ENCODE measurements at places on chromosomes 16 and 17. TPM values are rescaled to one million over a fixed set of nuclear protein-coding genes. Genes with fewer than 3 reads are reported as not detected.

The PPP1R27 gene
- not detected for total RNA-seq

The MT2A gene
- total RNA-seq, result 137 TPM

The PSMC3IP gene
- 0.79 TPM for total RNA-seq

The SPAG9 gene
- total RNA-seq, result 106 TPM

The BCAR1 gene
- 24.2 TPM for total RNA-seq

The CCL23 gene
- 3.9 TPM for total RNA-seq

The RNF151 gene
- not detected for total RNA-seq

- DNase-seq, result peak; percentile 65
Observed at GRCh38 chr16:23504453-23505179, 5.7 kb downstream of the GGA2 start.

GRCh38 chr16:14672403-14672971 is 21.6 kb downstream of the PLA2G10 start:
- DNase-seq, result no peak

DNA sequence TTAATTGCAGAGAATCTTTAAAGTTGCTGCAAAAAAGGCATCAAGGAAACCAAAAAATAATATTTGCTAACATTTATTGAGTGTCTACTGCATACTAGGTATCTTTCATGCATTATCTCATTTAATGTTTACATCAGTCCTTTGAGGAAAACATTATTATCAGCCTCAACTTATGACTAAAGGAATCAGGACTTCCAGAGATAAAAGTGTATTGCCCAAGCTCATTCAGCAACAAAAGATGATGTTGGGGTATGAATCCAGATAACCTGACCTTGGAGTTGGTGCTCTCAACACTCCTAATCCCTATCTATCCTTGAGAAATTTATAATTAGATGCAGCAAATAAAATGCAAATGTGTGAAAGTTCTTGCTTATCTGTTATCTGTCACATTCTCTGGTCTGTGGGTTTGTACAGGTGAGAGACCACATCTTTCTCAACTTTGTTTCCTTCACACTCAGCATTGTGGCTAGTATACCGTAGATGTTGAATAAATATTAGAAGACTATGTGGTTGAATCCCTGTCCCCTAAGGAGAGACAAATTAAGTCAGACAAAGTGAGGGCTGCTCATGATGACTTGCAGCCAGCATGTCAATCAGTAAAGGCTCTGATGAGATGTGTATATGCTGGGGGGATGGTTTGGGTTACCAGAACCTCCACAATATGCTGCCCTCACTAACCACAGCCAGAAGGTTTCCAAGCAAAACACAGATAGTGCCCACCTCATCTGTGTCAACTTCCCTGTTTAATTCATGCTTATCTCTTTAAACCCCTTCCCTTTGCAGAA is 82.6 kb downstream of the NOG start:
- DNase-seq, result no peak

DNA sequence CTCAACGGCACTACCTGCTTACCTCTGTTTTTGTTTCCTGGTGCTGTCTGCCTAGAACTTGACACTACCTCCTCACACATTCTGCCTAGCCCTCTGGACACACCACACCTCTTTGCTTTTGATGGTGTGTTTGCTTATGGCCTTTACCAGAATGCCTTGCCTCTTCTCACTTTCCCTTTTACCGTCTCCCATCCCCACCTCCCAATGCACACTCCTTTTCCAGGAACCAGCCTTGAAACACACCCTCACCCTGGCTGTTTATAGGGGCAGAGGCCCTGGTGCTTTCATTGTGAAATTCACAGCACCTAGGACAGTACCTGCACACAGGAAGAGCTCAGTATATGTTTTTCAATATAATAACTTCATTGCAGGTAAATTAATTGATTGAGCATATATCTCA is 56.2 kb downstream of the MAP2K6 start:
- DNase-seq, result no peak

DNA sequence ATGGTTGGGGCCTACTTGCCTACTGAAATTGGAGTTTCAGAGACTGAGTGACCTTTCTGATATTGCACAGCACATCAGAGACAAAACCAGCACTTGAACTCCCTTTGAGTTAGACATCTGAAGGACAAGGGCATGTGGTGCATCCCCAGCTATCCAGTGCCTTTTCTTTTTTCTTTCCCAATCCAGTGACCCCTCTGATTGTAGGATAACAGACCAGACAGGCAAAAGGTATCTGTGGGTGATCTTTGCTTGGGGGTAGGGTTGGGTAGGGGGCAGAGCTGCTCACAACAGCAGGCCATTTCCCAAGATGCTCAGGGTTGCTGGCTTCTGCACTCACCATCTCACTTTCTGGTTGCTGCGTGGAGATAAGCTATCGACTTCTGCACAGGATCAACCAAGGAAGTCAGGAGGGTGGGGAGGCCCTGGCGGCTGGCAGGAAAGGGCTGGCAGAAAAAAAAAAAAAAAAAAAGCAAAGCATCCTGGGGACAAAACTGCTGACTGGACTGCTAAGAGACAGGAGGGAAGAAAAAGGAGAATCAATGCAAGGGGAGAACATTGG is 42.2 kb downstream of the HOXB1 start:
- peak; percentile 59 for DNase-seq

DNA sequence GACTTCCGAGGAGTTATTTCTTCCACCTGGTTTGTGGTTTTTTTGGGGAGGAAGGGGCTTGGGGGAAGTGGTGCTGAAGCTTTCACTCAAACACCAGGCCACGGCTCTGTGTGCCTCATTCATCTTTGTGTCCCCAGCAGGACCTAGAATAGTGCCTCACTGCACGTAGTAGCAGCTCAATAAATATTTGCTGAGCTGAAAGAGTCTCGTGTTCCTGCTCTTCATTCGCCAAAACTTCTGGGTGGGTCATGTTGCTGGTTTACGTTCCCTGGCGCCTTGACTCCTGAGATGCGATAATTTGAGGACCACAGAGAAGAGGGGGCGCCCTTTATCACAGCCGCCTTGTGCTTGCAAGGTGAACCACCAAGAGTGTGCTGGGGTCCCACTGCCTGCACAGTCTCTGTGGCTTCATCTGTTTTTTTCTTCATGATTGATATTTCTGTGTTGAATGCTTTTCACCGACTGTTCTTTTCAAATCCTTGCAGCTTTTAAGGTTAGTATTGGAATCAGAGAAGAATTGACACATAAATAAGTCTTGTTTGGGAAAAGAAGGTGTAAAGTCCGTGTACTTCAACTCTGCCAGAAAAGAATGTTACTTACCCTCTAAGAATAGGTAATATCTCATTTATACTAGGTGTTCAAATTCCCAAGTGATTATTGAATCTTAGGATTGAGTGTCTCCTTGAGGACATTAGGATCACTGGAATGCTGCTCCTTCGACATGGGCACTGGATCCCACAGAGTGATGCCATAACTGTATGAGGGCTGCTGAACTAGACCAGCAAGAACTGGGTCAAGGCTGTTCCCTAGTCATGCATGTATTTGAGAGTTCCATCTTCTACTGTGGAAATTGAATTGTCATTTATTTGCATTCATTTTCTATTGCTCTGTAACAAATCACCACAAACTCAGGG is 92.7 kb upstream of the CLEC18A start:
- no peak for DNase-seq

GRCh38 chr16:22634954-22635353 is 124.3 kb downstream of the NPIPB5 start:
- DNase-seq, result no peak

GRCh38 chr17:50189550-50190292 is 11.7 kb downstream of the COL1A1 start:
- DNase-seq, result no peak

DNA sequence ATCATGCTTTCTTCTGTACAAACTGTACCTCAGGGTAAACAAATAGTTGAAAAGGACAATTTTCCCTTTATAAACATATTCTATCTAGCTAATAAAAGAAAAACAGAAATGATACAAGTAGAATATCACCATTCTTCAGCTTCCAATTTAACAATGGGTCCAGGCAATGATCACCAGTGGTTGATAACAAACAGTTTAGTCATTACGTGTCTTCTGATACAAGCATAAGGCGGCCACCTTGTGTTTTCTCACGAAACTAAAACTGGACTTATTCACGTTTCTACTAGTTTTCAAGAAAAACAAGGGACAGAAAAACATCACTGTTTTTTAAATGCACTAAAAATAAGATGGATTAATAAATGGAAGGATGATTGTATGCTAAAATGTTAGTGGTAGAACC is 58.3 kb downstream of the STH start:
- DNase-seq, result no peak

DNA sequence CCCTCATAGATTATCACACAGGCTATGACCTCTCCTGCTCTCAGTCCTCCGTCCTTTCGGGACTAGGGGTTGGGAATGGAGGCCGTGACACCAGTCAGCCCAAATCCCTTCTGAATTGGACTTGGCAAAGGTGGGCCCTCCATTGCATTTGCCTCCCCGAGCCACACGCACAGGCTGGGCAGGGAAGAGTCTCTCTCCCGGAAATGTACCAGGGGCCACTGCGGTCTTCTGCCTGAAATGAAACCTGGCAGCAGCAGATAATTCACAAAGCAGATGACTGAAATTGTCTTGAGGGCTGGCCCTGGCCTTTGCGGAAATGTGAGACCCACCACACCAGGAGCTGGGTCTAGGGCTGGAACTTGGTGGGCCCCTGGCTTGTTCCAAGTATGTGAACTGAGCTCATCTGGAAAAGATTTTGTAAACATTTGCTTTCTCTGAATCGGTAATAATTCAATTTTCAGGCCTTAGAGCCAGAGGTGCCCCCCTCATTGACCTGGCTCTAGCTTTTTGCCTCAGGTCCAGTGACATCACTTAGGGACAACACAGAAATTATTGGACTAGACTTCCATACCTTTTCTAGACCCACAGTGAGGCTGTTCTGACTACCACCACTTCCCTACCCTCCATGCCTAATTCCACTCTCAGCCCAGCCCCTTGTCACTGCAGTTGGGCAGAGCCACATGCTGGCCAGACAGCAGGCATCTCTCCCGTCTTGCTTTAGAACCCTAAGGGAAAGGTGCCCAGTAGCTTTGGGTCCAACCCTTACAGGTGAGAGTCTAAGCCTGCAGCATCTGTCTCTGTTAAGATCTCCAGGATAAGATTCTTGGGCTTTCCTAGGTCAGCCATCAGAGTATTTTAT is 75.2 kb downstream of the CCDC182 start:
- DNase-seq, result peak; percentile 79

DNA sequence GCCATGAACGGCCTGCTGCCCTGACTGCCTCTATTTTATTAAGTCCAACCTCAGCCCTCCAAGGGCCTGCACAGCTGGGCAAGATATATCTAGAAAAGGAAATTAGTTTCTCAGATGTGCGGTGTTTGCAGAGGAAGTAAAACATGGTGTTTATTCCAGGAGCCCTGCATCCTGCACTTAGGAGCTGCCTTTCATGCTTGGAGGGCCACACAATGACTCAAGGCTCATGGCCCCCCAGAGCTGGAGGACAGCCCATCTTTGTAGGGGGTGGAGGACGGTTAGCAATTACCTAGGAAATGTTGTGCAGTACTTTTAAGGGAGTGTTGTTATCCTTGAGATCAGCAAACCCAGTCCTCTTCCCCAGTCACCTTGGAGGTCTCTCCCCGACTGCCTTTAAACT is 80.5 kb downstream of the COPRS start:
- DNase-seq, result no peak

DNA sequence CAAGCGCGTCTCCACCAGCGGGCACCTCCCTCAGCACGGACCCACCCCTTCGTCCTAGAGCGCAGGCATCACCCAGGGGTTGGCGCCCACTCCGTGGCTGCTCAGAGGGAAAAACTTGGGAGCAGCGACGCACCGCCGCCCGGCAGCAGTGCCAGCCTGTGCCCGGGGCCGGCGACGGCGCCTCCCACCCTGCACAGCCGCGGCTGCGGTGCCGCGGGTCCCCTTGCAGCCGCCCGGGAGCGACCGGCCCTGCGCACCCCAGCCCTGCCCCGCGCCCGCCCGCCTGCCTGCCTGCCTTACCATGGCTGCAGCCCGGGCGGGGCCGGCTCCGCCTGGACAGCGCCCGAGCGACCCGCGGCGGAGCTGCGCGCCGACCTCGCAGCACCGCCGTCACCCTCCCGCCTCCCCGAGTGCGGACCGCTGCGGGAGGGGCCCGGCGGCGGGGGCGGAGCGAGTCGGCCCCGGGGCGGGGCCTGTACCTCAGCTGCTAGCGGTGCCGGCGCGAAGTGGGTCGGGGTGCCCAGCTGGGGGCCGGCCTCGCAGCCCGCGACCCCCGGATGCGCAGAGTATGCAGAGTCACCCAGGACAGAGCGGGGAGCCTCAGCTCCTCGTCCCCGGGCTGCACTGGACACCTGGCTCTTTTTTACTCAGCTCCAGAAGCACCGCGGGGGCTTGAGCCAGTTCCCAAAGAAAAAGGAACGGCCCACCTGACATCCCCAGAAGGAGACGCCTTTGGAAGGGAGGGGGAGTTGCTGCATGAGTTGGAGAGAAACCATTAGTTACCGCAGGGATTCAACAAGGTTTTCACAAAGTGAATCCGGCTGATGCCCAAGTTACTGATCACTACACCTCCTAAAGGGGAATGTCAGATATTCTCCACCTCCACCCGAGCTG is 17.5 kb upstream of the MTMR4 start:
- DNase-seq, result peak; percentile 90
